ENCODE measurements at places on chromosomes 16 and 17. TPM values are rescaled to one million over a fixed set of nuclear protein-coding genes. Genes with fewer than 3 reads are reported as not detected.

GRCh38 chr17:79026376-79027273 is 2.7 kb downstream of the C1QTNF1 start:
- ATAC-seq = no peak

- ATAC-seq = no peak
These were observed 47.4 kb upstream of the MEIOC start for GRCh38 chr17:44608727-44609435.

DNA sequence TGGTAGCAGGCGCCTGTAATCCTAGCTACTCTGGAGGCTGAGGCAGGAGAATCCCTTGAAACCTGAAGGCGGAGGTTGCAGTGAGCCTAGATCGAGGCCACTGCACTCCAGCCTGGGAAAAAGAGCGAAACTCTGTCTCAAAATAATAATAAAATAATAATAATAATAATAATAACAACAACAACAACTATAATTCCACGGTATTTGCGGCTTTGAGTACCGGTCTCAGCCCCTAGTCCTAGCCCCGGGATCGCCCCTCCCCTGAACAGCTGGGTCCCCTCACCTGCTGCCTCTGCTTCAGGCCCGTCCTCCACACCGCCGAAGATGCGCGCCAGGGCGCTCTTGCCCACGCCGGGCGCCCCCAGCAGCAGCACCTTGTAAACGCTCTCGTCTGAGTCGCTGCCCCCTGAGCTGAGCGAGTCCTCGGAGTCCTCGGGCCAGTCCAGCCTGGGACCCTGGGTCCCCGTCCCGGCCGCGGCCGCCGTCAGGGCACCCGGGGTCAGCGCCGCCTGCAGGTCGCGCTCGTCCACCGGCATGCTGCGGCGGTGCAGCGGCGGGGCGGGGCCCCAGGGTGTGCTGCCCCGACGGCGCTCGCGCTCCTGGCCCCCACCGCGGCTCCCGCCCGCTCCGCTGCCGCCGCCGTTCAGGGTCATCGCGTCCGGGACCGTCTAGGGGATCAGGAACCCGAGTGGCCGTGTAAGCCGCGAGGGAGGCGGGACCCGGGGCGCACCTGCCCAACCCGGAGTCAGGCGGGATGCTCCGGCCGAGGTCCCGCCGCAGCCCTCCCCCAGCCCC is 611 bp downstream of the RRAD start:
- ATAC-seq = peak; percentile 7

The ST3GAL2 gene
- total RNA-seq = 29.7 TPM

The ODAD4 gene
- total RNA-seq = 5.0 TPM
